ENCODE measurements at places on chromosomes 16 and 17.
A peak's percentile ranks its signal among the peaks of the same experiment; 100 is the strongest.

GRCh38 chr17:72984145-72984925 is 108.2 kb downstream of the SLC39A11 start:
- no peak for DNase-seq

- peak; percentile 37 for DNase-seq
Measured at GRCh38 chr17:32341141-32341856, 674 bp downstream of the C17orf75 start.

DNA sequence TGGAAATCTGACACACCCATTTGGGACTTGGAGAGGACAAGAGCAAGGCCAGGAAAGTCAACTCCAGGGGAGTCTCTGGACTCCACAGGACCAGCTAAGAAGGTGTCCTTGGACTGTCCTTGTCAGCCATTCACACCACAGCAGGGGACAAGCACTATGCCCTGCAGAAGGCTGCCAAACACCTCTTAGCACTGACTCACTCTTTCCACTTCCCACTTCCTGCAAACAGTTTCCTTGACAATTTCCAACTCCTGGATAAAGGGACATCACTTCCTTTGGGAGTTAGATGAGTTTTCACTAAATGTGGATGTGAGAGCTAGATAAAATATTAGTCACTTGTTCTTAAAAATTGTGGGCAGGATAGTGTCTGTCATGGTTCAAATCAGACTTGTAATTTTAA is 37.8 kb upstream of the BCAR1 start:
- no peak for DNase-seq

DNA sequence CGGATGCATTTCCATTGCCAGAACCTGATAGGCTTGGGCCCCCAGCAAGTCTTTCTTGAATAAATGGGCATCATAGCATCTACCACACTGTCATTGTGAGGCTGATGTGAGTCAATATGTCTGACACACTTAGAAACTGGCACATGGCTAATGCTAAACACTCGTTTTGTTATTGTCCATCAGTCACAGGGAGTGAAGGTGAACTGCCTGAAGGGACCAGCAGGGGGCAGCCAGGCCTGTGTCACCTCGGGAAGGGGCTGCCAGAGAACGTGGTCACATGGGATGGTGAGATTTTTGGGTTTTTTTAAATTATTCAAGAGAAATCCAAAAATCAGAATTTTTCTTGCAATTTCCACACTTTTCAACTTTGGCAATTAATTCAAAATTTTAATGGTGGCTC is 831 bp upstream of the RCVRN start:
- DNase-seq = no peak

DNA sequence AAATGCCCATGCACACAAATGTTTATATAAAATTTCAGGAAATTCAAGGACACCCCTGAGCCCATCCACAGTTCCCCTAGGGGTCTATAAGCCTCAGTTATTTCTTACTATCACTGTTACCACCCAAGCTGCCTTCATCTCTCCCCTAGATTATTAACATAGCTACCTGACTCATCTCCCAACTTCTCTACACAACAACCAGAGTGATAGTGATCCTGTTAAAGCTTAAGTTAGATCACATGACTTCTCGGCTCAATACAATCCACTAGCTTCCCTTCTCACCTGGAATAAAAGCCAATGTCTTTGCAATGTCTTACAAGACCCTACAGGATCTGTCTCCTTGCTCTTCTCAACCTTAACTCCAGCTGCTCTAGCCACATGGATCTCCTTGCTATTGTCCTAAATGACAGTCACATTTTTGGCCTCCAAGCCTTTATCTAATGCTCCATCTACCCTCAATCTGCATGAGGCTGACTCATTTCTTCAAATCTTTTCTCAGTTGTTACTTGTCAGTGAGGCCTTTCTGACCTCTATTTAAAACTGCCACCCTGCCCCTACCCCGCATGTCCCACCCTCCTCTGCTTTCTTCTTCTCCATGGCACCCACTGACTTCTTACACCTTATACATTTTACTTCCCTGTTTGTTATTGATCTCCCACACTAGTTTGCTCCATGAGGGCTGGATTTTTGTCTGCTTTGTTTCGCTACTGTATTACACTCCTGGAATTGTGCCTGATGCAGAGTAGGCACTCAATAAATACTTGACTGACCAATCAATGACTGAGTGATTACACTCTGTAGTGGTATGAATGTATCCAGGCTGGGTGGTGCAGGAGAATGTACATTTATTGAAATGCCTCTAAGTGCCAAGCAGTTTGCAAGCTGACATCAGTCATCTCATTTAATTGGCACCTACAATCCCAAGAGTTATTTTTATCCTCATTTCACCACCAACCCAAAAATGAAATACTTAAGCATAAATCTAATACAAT is 5.2 kb upstream of the LIG3 start:
- no peak for DNase-seq

DNA sequence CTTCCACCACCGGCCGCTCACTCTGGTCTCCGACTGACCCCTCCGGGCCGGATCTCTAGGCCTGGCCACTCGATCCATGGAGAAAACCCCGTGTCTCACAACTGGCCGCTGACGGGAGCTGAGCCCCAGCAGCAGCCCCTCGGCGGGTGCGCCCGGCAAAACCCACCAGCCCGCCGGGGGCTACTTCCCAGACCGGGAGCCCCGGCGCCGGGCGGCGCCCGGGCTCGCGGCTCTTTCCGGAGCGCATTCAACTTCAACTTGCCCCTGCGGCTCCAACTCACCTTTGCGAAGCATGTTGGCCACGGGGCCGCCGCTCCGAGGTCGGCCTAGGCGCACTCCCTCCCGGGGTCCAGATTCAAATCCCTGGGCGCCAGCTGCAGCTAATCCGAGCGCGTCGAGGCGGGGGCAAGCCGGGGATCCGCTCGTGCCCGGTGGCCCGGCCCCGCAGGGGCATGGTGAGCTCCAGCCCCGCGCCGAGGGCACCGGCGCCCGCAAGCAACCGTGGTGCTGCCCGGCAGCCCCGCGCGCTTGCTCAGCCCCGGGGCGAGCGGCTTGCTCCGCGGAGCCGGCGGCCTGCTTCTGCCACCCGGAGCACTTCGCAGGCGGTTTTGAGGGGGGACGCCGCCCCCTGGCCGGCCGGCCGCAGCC is 438 bp downstream of the RTN4RL1 start:
- DNase-seq = no peak

DNA sequence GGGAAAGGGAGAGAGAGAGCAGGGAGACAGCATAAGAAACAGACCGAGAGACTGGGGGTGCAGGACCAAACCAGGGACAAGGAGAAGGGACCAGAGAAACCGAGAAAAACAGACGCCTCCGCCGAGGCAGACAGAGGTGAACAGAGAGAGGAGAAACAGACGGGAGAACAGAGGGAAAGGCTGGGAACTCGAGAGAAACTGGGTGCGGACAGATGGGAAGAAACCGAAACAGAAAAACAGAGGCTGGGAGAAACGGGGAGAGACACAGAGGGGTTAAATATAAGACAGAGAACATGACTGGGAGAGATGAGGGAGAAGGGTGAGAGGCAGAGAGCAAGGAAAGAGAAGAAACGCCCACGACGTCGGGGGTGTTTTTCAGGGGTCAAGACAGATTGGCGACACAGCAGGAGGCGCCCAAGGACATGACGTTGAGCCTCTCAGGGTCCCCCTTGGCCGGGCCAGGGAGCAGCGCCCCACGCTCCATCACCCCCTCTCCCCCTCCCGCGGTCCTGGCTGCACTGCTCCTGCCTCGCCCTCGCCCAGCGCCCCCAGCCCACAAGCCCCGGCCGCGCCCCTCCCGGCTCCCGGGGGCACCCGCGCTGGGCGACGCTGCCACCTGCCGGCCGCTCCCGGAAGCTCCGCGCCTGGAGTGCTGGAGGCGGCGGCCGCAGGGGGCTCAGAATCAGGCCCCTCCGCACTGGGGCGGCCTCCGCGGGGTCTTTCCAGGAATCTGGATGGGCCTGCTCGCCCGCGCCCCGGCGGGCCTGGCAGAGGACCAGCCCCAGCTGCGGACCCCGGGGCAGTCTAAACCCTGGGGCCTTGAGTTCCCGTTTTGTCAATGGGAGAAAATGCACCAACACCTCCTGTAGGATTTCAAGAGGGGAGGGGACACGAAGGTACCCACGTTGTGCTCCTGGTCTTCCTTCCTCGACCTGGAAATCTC is 1.3 kb upstream of the TMEM92 start:
- peak; percentile 53 for DNase-seq

- no peak for DNase-seq
Measured at GRCh38 chr17:71764505-71764904, 356.3 kb upstream of the SOX9 start.

DNA sequence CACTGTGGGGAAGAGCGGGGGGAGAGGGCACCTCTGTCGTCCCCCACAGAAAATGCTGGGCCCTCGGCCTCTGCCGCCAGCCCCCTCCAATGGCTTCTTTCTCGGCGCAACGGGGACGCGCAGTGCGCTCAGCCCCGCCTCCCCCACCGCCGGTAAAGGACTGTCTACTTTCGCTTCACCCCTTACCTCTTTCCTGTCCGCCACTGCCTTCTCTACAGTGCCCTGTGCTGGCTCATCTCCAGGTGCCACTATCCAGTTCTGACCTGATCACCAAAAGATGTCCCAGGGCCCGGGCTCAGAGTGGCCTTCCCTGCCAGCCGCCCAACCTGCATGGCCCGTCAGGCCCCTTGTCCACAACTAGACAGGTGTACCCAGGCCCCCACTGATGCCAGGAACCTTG is 7.3 kb downstream of the ENDOV start:
- DNase-seq = no peak

- DNase-seq = no peak
Measured at GRCh38 chr16:1641261-1641660, 29.1 kb downstream of the CRAMP1 start.

DNA sequence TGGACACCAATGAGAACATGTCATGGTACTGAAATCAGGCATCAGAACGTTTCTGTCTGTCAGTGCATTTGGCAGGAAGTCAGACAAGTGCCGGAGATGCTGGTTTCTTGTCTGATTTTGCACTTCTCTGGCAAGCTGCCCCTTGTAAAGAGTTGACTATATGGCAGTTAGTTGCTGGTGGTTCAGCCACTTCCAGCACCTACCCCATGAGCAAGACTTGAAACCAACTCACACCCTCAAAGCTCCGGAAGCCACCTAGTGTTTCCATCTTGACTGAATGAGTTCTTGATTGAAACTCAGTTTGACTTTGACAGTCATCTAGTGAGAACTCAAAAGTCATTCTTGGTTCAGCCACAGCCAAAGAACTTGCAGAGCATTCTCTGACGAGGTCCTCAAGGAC is 225.1 kb downstream of the SPECC1 start:
- no peak for DNase-seq

DNA sequence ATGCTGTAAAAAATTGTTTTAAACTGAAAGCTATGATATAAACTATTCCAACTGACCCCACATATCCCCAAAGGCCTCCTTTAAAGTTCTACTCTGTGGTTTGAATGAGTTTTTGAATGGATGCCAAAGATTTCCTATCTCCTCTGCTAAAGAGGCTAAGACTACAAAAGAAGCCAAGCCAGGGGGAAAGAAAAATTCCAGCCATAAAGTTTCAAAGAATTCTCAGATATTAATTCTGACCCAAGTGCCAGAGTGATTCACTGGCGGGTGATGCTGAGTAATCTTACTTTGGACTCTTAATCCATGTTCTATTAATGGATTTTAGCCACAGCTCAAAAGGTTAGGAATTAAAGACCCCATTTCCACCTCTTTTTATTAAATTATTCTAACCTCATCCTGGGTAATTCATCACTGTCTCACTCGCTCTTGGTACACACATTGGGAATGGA is 60.7 kb downstream of the HS3ST3A1 start:
- no peak for DNase-seq

DNA sequence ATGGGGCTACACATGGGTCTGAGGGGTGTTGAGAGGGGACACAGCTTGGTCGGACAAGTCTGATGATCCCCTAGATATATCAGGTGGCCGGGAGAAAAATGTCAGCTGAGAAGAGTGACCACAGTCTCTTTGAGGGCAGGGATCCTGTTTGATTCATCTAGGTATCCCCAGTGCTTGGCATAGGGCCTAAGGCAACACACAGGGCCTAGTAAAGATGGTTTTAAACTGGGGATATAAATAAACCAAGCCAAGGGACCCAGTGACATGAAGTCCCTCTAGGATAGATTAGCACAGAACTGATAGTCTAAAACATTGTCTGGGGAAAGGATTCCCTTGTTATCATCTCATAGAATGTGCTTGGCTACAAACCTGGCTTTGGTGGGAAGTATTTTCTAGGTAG is 1.4 kb downstream of the ERCC4 start:
- no peak for DNase-seq

GRCh38 chr16:72787514-72788268 is 260.2 kb downstream of the ZFHX3 start:
- peak; percentile 44 for DNase-seq

DNA sequence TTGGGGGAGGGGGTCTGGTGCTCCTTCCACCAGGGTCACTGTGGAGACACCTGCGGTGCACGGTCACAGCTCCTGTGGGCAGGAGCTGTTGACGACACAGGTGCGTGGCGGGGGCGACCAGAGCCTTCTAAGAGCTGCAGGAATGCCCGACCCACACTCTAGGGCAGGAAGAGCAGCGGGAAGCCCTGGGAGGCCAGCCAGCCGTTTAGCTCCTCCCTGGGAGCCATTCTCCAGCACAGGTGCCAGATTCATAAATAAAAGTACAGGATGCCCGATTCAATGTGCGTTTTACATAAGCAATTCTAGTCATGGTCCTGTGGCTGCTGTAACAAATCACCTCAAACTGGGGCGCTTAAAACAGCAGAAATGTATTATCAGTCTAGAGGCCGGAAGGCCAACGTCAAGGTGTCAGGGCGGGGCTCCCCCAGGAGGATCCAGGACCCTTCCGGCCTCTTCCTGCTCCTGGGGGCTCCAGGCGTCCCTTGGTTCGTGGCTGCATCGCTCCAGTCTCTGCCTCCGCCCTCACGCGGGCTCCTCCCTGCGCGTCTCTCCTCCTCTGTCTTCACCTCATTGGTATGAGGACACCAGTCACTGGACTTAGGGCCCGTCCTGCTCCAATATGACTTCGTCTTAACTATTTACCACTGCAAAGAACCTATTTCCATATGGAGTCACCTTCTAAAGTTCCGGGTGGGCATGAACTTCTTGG is 155.4 kb downstream of the FOXL1 start:
- DNase-seq = no peak

DNA sequence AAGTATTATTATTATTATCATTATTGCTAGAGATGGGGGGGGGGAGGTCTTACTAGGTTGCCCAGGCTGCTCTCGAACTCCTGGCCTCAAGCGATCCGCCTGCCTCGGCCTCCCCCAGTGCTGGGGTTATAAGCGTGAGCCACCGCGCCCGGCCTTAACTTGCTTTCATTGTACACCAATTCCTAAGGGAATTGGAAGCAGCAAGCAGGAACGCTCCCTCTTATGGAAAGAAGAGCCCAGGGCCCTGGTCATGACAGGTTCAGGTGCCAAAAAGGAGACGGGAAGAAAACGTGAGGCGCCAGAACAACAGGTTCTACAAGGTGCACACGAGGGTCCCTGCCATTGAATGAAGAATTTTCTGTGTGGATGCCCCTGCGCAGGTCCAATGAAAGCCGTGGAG is 540 bp upstream of the RPL38 start:
- no peak for DNase-seq
